ENCODE measurements at places on chromosomes 4 and X. TPM values are rescaled to one million over a fixed set of nuclear protein-coding genes. Genes with fewer than 3 reads are reported as not detected.
A peak's percentile ranks its signal among the peaks of the same experiment; 100 is the strongest.

GRCh38 chrX:132033166-132033565 is 10.1 kb downstream of the STK26 start:
- peak overlapping the region; percentile 59 for H3K27ac ChIP-seq
- H3K4me1 ChIP-seq, result peaks cover 65% of the 10 kb centered on the region
- H3K27me3 ChIP-seq, result no peaks in the 10 kb centered on the region
- H3K4me3 ChIP-seq, result no peak overlapping the region

DNA sequence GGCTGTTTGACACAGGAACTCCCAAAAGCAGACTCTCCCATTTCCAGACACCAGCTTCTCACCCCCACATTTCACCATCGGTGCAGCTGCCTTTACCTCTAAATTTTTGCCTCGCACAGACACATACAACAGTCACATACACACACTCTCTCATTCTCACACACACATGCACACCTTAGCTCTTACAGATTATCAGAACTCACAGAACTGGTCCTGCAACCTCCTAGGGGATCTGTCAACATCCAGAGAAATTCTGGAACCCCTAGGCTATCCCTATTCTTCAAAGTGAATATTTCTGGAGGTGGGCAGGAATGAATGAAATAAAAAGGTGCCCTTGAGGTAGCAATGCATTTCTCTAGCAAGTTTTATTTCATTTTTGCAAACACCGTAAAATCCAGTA is 4.1 kb downstream of the HS6ST2 start:
- H3K27me3 ChIP-seq, result peaks cover 27% of the 10 kb centered on the region
- H3K4me1 ChIP-seq, result peaks cover 35% of the 10 kb centered on the region
- H3K36me3 ChIP-seq, result no peaks in the 10 kb centered on the region
- no peak overlapping the region for H3K27ac ChIP-seq
- no peak overlapping the region for H3K4me3 ChIP-seq

Gene ARX
- 5.8 TPM for total RNA-seq

Gene GAGE13
- total RNA-seq, result not detected

Gene XAGE1A
- not detected for total RNA-seq

Gene PABPC1L2A
- not detected for total RNA-seq

Gene RTL5
- total RNA-seq, result 21.1 TPM

Gene NSUN7
- 20.1 TPM for total RNA-seq
